ENCODE measurements at places on chromosomes 2 and 18.

DNA sequence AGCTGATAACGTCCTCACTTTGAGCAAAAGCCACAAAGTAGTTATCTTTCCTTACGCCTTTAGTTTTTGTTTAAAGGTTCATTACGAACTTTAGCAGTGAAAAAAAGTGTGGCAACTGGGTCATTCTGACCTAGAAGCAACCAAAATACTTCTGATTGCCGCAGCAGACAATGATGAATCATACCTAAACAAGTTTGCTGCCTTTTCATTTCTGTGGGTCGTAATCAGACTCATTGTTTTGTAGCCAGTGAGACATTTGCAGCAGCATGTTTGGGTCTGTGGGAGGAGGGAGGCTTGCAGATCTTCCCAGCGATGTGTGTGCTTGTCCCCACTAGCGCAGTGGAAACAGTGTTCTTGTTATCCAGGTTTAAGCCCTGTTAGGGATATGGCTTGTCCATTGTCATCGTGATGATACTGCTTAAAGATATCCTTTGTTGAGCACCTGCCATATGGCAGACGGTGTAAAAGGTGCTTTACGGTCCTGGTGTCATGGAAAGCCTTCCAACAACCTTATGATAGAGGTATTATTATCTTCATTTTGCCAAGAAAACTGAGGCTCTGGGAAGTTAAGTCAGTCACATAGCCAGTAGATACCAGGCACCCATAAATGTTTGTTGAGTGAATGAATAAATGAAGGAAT, 1.3 kb upstream of the GREB1 start:
- DNase-seq: no peak

DNA sequence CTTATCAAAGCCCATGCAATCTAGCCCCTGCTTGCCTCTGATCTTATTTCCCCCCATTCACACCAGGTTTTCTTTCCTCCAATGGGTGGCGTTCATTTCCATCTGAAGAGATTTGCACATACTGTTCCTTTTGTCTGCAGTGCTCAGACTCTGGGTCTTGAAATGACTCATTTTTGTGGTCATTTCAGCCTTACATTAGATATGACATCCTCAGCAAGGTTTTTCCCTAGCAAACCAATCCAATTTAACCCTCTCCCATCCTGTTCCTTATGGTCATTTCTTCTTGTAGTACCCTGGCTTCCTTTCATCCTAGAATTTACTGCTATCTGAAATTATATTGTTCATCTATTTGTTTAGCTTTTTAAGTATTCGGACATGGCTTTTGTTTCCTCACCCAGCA, 42.5 kb upstream of the SCN1A start:
- DNase-seq: no peak

- DNase-seq: peak; percentile 91
Observed at GRCh38 chr2:20642055-20642971, 8.6 kb downstream of the HS1BP3 start.

GRCh38 chr2:139946690-139947089, 1166.5 kb upstream of the NXPH2 start:
- no peak for DNase-seq

DNA sequence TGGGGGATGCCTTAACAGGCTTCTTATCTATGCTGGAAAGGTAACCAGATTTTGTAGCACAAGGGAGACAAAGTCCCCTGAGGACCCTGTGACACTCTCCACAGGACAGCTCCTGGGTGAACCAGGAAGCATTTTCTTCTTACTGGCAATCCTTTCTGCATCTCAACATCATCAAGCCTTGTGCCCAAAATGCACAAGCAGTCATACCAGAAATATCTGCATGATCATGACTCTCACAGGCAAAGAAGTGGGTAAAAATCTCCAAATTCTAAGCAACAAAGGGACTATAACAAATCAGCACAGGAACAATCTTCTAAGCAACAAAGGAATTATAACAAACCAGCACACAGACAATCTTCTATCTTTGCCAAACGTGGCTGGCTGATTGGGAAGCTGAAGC, 99.1 kb upstream of the CD226 start:
- no peak for DNase-seq

DNA sequence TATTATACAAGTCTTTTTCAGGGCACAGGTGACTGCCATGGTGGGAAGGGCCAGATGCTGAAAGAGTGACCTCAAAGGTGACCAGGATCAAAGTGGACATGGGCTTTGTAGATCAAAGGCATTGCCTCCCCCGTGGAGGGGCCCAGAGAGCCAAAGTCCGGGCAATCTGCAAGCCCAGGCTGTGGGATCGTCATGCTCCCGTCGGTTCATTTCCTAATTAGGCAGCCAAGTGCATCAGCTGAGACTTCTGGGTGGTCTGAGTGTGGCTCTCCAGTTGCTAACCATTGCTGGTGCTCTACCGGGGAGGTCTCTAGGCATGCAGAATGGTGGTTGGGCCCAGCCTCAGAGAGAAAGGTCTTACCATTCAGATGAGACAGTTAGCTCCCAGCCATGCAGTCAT, 61.6 kb downstream of the TRIB2 start:
- DNase-seq: no peak

GRCh38 chr2:229909090-229909489, 12.7 kb downstream of the TRIP12 start:
- DNase-seq: no peak

DNA sequence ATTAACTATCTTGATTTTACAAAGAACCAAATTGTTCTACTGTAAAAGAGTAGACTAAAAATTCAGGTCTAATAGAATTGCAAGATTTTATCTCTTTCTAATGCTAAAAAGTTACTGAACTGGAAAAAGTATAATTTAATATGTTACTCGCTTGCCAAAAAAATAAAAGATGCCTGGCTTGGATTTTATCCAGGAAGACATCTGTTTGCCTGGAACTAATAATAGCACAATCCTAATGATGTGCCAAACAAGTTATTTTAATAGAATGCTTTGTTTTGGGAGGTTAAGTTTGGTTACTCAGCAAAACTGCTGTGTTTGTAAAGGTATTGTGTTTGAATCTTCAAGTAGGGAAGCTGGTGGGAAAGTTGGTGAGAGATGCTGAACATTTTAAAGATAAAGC, 19.4 kb upstream of the ZSWIM2 start:
- no peak for DNase-seq

DNA sequence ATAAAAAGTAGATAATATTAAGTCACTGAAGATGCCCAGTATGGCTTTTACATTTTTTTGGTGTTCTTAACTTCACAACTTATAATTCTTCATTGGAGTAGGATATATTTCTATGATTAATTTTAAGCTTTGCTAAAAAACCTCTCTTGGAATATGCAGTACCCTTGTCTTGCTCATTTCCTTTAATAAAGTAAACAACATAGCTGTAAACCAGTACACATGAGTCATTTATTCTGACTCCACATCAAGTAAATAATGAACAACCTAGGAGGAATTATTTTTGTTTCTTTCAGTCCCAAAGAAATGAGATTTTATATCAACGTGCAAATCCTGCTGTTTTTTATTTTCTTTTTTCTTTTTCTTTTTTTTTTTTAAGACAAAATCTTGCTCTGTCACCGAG, 869.1 kb downstream of the CNTNAP5 start:
- no peak for DNase-seq

DNA sequence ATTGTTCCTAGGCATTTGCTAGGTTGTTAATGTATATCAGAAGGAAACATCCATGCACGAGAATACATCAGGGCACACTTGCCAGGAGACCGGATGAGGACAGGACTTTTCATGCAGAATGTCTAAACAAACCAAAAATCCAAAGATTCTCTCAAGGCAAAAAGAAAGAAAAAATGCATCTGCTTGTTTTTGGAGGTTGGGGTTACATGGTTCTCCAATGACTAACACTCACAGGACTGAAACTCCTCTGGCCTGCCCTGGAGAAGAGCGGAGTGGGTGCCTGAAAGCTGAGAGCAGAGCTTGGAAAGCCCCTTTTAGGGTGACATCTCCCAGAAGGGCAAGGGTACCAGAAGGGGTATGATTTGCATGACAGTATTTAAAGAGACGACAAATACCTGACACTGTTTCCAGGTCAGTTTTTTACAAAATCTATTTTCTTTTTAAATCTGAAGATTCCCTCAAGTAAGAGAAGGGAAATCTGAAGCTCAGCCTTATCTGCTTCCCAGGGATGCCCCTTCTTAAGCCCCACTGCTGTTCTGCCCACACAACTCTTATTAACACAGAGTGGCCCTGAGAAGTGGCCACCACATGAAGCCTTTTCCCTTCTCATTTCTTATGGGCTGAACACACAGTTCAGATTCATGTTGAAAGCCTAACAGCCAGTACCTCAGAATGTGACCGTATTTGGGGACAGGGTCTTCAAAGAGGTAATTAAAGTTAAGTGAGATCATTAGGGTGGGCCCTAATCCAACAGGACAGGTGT, 216.4 kb downstream of the STK39 start:
- DNase-seq: peak; percentile 17

- no peak for DNase-seq
Observed at GRCh38 chr18:54742659-54743604, 85.3 kb upstream of the RAB27B start.

- no peak for DNase-seq
Observed at GRCh38 chr2:238967031-238967977, 119.4 kb downstream of the TWIST2 start.

DNA sequence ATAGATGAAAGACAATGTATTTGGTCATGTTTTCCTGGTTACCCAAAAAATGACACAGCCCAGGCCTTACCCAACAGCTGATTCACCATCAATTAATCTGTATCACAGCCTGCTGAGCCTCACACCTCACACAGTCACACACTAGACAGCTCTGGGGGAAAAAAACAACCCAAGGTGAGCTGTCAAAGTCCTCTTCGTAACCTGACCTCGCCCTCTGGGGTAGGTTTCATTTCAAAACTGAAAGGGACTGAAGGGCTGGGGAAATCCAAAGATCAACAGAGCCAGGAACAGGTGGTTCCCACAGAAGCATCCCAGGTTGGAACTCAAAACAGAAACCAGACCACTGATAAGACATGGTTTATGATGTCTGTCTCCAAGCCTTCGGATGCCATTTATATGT, 18.2 kb upstream of the PCBP1 start:
- DNase-seq: peak; percentile 69

DNA sequence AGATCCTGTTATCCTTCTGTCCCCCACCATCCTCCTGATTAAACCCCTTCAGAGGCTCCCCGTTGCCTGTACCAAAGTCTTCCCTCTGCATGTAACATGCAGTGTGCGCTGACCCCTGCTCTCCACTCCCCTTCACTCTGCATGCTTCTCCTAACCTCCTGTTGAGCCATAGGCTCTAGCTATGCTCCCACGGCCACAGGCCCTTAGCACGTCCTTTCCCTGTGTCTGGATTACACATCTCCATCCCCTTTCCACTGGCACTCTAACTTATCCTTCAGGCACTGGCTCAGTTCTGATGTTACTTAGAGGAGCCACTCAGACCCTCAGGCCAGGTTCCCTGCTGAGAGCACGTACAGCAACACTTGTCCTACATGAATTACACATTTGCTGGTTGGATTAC, 29.4 kb upstream of the EDAR start:
- DNase-seq: no peak

- no peak for DNase-seq
Observed at GRCh38 chr2:220163486-220163885, 536.1 kb downstream of the SLC4A3 start.

GRCh38 chr2:71830497-71831192, 317.0 kb downstream of the CYP26B1 start:
- no peak for DNase-seq

DNA sequence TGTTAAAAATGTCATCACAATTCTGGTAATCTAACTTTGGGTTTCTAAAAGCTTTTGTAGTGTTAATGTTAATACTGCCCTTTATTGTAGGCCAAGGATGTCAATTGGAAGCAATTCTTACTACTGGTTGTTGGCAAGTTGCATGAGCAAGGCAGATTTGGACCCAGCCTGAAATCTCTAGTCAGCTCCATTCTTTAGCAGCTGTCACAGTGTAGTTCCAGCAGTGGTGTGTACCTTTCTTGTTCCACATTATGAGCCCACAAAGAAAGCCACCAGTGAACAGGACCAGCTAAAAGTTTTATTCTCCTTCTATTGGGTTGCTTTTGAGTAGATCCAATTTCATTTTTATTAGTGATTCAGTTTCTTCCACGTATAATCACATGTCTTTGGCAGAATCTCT, 133.8 kb downstream of the CAMKMT start:
- no peak for DNase-seq

DNA sequence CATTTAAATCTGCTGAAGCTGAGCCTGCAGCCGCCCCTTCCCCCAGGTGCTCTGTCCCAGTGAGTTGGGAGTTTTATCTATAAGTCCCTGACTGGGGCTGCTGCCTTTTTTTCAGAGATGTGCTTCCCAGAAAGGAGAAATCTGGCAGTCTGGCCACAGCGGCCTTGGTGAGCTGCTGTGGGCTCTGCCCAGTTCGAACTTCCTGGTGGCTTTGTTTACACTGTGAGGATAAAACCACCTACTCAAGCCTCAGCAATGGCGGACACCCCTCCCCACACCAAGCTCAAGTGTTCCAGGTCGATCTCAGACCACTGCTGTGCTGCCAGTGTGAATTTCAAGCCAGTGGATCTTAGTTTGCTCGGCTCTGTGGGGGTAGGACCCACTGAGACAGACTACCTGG, 97.3 kb downstream of the ACAA2 start:
- no peak for DNase-seq

DNA sequence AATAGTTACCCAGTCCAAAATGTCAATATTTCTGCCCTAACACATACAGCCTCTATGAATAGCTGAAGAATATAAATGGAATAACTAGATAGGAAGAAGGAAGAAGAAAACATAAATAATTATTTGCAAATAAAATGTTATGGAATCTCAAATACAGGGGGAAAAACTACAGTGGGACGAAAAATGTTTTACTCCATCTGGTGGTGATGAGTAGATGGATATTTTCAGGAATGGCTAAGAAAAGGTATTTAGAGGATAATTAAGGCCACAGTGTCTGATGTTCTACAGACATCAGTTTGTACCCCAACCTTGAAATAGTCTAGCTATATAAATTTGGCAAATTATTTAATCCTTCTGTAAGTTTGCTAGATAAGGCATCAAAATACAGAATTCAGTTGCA, 178.1 kb upstream of the FSHR start:
- no peak for DNase-seq

DNA sequence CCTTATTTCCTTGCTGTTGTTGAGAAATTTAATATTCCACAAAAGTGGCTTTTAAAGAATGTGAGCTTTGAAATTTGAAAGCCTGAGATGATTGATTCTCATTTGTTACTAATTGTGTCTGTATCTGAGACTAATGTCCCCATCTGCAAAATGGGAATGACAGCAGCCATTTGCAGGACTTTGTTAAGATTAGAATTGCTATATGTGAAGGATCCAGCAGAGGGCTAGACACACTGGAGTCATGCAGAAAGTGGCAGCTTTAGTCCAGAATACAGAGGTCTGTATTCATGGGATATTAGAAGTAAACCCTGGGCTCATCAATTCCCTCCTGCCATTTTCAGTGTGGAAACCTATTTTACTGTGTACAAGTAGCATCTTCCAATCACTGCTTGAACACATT, 296.5 kb upstream of the GYPC start:
- DNase-seq: peak; percentile 18

Data from GM10248 (cell line).